ENCODE measurements at places on chromosomes 12 and 14.

- DNase-seq: peak; percentile 11
Measured at GRCh38 chr14:63853831-63854293, 1.1 kb downstream of the SYNE2 start.

DNA sequence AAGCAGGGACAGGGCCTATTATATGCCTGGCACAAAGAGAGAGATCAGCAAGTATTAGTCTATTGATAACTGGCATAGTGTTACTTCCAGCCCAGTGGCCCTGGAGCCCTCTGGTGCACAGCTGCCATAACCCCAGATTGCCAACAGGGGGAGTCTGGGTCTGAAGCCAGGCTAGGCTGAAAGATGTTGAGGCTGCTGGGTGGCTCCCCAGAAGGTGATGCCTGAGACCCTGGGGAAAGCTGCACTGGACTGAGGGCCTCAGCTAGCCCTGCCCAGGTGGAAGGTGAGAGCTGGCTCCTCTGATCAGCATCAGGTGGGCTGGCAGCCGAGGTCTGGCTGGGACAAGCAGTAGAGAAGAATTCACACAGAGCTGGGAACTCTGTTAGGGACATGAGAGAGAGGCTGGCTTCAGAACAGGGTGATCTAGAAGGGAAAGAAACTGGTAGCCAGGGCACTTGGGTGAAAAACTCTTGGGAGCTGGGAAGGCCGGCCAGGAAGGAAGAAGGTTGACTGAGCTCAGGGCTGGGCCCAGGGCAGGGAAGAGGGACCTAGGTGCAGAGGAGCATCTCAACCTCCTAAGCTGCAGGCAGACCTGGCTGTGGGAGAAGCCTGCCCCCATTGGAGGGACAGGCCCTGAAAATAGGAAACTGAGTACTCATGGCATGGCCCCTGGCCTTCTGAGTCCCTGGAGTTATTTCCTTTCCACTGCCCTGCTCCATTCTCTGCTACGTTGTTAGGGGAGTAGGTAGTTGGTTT lies 3.9 kb downstream of the GZMH start:
- DNase-seq: peak; percentile 31

DNA sequence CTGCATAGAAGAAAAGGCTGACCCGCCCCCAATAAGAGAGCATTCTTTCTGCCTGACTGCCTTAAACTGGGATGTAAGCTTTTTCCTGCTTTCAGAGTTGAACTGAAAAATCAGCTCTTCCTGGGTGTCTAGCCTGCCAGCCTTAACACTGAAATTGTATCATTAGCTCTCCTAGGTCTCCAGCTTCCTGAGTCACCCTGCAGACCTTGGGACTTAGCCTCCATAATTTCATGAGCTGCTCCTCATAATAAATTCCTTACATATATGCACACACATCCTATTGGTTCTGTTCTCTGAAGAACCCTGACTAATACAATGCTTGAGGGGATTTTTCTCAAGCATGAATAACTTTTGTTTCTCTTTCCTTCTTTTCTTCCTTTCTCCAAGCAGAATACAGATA lies 76.4 kb upstream of the FAR2 start:
- DNase-seq: no peak

DNA sequence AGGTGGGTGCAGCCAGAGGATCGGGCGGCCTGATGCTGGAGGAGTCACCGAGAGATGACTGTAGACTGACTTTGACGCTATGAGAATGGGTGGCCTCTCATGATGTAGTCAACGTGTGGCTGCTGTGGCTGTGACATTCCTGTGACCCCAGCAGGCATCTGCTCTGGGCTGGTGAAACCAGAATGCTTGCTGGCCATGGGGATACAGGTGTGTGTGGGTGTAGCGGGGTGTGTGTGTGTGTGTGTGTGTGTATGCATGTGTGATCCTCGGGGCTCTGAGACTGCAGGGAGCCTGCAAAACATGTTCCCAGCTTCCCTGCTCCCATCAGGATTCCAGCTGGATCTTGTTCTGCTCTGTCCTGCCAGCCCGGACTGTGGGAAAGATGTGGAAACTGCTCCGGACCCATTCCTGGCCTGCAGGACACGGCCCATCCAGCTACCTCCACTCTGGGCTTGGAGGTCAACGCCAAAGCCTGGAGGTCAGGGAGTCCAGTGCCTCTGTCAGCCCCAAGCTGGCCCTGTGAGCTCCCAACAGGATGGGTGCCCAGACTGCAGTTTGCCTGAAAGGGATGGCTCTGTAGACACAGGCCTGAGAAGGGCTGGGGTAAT lies 18.8 kb upstream of the HHIPL1 start:
- DNase-seq: no peak

GRCh38 chr12:57744194-57744776 lies 554 bp upstream of the TSPAN31 start:
- DNase-seq: no peak

DNA sequence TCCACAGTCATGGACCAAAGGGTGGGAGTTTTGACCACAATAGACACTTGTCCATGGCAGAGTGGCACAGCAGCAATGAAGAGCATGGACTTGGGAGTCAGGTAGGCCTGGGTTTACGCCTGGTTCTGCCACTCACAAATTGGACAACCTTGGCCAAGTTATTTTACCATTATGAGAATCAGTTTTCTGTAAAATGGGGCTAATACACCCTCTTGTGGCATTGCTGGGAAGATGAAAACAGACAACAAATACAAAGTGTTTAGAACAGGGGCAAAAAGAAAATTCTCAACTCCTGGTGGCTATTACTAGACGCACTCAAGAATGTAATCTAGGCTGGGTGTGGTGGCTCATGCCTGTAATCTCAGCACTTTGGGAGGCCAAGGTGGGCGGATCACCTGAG lies 2.6 kb downstream of the C12orf43 start:
- no peak for DNase-seq

DNA sequence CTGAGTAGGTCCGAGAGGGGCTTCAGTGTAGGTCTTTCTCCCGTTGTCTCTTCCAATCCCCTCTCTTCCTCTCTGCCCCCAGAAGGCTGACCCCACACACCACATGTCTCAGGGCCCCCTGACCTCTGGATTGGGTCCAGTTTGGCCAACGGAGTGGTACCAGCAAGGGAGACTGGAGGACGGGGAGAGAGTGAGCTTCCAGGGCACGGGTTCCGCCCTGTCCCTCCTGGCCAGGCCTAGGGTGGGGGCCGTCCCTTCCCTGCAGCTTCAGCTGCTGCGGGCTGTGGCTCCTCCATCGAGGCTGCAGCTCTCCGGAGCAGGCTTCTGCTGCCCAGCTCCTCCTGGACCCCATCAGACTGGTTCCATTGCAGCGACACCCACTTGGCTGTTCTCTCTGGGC lies 17.4 kb downstream of the FZD10 start:
- DNase-seq: no peak

DNA sequence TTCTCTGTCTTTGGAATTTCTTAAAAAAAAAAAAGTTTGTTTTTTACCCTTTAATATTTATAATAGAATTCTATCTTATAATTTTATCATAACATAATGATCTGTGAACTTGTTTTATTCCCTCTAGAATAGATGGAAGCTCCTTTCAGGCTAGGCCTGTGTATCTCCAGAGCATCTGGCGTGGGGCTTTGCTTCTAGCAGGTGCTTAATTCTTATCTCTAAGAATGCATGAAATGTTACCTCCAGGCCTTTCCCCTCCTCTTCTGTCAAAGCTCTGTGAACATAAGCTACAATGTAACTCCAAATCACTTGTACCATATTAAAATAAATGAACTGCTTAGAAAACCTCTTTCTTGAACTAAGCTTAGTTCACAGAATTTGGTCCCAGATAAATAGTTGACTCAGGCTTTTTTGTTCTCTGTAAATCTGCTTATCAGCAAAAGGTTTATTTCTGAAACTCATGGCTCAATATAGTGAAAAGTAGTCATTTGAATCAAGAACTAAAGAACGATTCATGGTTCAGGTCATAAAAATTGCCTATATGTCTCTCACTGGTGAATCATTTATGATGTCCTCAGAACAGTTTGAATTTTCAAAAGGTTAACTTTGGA lies 407.1 kb downstream of the TRHDE start:
- no peak for DNase-seq

GRCh38 chr14:94823556-94824341 lies 53.8 kb upstream of the GSC start:
- no peak for DNase-seq

DNA sequence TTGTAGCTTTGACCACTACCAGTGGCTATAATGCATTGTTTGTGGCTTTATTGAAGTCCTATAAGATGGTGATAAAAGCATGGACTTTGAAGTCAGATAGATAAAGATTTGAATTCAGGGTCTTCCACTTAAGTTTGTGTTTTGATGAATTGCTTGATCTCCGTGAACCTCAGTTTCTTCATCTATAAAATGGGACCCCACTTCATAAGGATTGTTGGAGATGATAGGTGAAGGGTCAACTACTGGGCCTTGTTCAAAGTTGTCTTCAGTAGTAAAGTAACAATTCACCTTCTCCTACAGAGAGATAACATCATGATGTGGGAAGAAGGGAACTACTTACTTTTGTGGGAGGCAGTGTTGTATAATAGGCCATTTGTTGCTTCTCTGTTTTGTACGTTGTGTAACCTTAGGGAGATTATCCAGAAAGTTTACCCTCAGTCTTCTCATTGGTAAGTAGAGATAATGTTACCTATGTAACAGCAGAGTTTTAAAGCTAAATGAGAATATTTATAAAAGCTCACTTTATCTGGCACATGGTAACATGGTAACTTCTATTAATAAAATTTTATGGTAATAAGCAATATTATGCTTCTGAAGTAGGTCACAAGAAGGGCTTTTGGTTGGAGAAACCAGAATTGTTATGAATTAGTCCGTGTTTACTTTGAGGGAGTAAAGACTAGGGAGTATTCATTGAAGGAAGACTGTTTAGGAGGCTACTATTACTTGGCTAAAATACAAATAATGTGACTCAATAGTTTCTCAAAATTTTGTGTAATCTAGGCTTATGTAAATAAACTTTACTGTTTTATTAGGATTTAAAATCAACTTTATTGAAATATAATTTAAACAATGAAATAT lies 15.1 kb downstream of the ADIPOR2 start:
- no peak for DNase-seq

- DNase-seq: no peak
Measured at GRCh38 chr14:103002578-103003350, 54.6 kb downstream of the CDC42BPB start.

DNA sequence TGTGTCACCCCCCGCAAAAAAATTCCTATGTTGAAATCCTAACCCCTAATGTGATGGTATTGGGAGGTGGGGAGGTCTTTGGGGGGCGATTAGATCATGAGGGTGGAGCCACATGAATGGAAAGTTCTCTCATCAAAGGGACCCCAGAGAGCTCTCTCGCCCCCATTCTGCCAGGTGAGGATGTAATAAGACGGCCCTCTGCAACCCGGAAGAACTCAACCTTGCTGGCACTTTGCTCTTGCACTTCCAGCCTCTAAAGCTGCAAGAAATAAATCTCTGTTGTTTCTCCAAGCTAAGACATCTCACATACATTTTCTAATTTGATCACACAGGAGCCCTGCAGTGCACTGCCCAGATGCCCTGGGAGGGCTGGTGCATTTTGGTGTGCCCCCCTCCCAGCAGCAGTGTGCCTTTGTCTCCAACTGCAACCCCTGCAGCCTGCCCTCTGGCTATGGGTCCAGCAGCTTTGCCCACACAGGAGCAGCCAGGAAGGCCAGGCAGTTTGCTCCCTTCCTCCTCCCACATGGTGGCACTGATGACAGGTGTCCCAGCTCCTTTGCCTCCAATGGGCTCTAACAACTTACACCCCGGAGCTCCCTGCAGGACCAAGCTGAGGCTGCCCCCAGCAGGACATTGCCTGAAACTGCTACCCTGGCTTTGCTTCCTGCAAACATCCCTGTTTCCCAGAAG lies 59.3 kb downstream of the C14orf132 start:
- DNase-seq: no peak

DNA sequence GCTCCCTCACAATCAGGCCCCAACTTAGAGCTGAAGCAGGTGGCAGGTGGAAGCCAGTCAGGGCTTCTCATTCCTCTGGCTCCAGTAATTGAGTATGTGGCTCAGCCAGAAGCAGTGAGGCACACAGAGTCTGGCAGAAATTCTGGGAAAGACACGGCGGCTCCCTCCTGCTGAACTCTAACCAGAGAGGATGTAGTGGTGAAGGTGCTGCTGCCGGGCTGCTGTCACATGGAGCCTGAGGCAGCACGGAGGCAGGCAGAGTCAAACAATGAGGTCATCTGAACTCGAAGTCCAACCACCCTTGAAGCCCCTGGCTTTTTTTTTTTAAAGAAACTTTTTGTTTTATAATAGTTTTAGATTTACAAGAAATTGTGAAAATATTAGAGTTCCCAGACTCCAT lies 33.4 kb upstream of the SMOC1 start:
- no peak for DNase-seq

DNA sequence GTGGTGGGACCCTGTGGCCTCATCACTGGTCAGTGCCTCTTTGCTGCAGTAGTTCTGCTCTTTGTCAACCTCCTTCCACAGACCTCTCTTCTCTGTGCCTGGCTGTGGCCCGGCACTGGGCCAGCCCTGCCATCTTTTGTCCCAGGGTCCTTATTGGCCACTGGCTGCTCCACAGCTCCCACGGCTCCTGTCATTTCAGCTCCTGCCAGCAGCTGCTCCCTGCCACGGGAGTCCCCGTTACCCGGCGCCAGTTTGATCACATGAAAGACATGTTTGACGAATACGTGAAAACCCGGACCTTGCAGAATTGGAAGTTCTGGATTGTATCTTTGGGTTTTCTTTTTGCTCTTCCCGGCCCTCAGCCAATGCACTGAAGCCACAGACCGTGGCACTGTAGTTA lies 35.4 kb downstream of the IL31 start:
- DNase-seq: no peak

GRCh38 chr14:66495218-66496098 lies 9.3 kb downstream of the CCDC196 start:
- DNase-seq: no peak

- no peak for DNase-seq
Measured at GRCh38 chr14:95156161-95157047, 925 bp downstream of the DICER1 start.

GRCh38 chr14:23006188-23006534 lies 3.8 kb downstream of the C14orf93 start:
- DNase-seq: no peak

DNA sequence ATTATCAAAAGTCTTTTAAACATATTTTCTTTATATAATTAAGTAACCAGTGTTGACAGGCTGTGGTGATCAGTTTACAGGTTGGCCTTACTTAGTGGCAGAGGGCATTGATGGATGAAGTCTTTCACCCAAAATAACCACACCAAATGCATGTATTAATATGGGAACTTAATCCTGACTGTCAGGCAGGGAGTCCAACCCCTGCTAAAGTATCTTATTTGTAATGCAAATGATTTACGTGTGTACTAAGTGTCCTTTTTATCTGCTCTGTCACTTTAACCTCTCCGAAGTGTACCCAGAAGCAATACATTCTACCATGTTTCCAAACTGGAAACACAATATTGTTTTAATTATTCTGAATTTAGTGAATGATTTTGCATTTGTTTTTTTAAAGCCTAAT lies 1.4 kb downstream of the MYBPC1 start:
- no peak for DNase-seq

DNA sequence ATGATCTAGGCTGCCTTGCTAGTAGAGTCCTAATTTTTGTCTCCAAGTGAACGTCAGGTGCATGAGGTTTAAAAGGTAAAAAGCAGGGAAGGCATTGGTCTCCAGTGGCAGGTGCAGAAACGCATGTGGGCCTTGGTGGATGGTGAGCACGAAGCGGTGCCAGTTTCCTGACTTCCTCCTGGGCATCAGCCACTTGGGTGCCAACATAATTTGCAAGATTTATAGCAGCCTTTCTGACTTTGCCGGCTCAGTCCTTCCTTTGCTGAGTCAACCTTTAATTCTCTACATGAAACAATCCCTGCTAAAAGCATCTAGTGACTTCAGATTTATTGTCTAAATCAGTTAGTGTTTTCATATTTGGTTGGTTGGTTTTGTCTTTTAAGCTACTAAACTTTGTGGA lies 355.7 kb upstream of the TMEM132C start:
- no peak for DNase-seq

GRCh38 chr12:80681287-80681686 lies 26.1 kb upstream of the MYF6 start:
- DNase-seq: no peak

Data from stimulated activated CD4-positive, alpha-beta T cell treated with anti-CD3 and anti-CD28 coated beads, Interleukin-1b, Interleukin-23, amount 100 ng/mL, for 1 hour (primary cell).